ENCODE measurements at places on chromosomes 16 and 17.

- no peak for DNase-seq
Observed at GRCh38 chr16:78364556-78364880, 265.1 kb downstream of the WWOX start.

GRCh38 chr17:8924595-8924994 lies 40.9 kb downstream of the PIK3R5 start:
- DNase-seq = no peak

GRCh38 chr16:22353933-22354541 lies 20.4 kb downstream of the CDR2 start:
- DNase-seq = no peak

DNA sequence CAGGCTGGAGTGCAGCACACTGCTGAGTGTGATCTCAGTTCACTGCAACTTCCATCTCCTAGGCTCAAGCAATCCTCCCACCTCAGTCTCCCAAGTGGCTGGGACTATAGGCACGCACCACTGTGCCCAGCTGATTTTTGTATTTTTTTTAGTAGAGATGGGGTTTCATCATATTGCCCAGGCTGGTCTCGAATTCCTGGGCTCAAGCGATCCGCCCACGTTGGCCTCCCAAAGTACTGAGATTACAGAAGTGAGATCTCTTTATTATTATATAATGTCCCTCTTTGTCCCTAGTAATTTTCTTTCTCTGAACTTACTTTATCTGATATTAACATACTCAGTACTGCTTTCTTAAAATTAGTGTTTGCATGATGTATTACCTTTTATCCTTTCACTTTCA lies 8.3 kb downstream of the CFAP97D1 start:
- no peak for DNase-seq

Data from tibial artery (tissue), 4 donors.